Endodermal cell (in vitro differentiated cells): ENCODE measurements at places on chromosomes 3 and 15. TPM values are rescaled to one million over a fixed set of nuclear protein-coding genes. Genes with fewer than 3 reads are reported as not detected.

The FES gene
- 19.8 to 25.9 TPM (median 23.0 TPM) in 3 replicates for total RNA-seq

The SKOR1 gene
- 0.14 and 0.37 TPM in 2 replicates for total RNA-seq

The LRRIQ4 gene
- total RNA-seq: 0.11 TPM in 1 of 2 replicates, not detected in the other

The CPEB1 gene
- total RNA-seq: 1.2 and 1.4 TPM in 2 replicates

The NOX5 gene
- 0.05 to 0.08 TPM in 2 of 3 replicates, not detected in the other for total RNA-seq

DNA sequence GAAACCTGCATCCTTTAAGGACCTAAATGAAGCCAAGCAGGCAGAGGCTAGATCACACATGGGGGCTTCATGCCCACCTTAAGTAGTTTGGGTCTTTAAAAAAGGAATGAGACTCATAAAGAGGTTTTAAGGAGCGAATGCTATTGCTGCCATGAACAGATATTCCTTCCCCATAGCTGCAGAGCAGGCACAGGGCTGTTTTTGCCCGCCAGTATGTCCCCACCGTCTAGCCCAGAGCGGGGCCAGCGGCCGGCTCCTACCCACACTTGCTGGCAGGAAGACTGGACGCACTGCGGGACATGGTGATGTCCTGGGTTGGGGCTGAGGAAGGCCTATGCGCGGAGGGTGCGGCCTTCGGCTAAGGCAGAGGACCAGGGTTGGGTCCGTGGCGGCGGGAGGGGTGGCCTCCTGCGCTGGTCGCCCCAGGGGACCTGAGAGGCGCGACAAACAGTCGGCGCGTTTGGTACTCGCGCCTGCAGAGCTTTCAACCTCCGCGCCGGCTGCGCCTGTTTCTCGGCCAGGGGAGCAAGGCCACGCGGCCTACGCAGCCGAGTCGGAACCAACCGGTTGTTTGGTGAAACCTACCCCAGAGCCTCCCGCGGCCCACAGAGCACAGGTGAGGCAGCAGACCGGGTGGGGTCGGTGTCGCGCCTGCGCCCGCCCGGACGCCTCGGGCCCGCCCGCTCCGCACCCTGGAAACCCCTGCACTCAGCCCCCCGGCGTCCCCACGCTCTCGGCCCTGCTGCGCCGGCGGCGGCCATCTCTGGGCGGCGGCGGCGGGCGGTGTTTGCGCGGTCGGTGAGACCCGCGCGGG is at the start of gene FAIM:
TSS of gene FAIM (plus strand) at position 450 of the 814 bp plus-strand sequence. CDS start 10,956 bp downstream, outside the sequence.
- peak; percentile 86 for DNase-seq

GRCh38 chr3:194536871-194537637 is 50.3 kb upstream of the ATP13A3 start:
- no peak for DNase-seq

- no peak for DNase-seq
These were observed 116.5 kb upstream of the SLC2A2 start for GRCh38 chr3:171142985-171143384.

DNA sequence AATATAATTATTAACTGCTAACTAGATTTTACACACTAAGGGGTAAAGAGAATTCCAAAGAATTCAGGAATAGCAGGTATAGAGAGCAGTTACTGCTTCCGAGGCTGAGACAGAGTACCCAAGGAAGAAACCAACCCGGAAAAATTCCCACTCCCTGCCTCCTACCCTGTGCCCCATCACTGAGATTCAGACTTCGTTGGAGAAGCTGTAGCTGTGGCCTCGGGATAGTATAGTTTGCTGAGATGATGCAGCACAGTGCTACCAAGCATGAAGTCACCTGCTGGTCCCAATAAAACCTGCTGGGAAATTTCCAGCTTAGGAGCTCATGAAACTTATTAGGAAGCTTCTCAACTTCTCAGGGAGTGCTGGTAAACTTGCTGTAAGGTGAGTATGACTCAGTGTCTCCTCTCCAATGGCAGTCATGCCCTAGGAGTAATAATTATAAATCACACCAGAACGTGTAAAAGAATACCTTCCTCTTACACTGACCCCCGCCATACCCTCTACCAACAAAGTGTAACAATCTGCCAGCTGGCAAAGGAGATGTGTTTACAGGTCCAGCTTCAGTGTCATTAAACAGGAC is 215.2 kb upstream of the ROBO2 start:
- peak; percentile 44 for DNase-seq

GRCh38 chr15:96038650-96039049 is 291.9 kb upstream of the NR2F2 start:
- DNase-seq: no peak
